GM23338 (cell line): ENCODE measurements at places on chromosomes 6 and 20. TPM values are rescaled to one million over a fixed set of nuclear protein-coding genes. Genes with fewer than 3 reads are reported as not detected.

KHDC1L gene
- total RNA-seq, result not detected in 2 replicates

CALHM4 gene
- not detected in 2 replicates for total RNA-seq

DNA sequence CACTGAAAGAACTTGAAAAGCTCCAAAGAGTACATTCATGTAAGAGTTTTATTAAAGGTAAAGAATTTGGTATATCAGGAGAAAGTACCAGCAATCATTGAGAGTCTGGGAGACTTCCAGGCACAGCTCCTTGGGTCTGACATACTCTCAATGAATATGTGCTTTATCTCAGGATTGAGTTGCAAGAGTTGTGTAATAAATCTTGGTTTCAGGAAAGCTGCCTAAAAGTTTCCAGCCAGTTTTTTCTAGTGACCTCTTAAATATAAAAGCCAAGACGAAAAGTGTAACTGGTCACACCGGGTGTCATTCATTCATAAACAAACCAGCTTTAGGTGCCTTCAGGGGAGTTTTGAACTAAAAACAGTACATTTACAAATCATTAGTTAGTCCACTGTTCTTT, 21.6 kb upstream of the GJA1 start:
- DNase-seq, result no peak

DTD1 gene
- 69.8 and 82.7 TPM in 2 replicates for total RNA-seq

CLPSL2 gene
- 3.1 TPM in 1 of 2 replicates, not detected in the other for total RNA-seq

RGS17 gene
- total RNA-seq, result 8.3 and 12.1 TPM in 2 replicates

- no peak for DNase-seq
These were observed 46.4 kb downstream of the TAF4 start for GRCh38 chr20:62019144-62019805.

C20orf204 gene
- 0.73 and 0.85 TPM in 2 replicates for total RNA-seq

CST1 gene
- 1.8 and 2.7 TPM in 2 replicates for total RNA-seq

GRCh38 chr6:111685526-111685925, 79.8 kb upstream of the TRAF3IP2 start:
- DNase-seq, result no peak

DNA sequence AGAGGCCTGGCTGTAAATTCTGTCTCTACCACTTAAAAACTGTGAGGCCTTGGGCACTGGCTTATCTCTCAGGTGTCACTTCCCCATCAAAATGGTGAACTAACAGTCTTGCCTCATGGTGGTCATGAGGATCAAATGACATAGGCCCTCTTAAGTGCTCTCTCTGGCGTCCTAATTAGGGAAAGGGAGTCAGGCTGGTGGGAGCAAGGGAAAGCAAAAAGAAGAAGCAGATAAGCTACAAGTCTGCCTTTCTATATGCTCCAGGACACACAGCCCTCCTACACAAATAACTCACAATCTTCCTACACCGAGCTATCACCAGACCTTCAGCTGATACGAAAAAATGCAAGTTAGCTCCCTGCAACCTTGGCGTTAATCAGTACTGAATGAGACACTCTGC, 19.5 kb upstream of the SLC22A16 start:
- DNase-seq, result no peak

- DNase-seq, result no peak
These were observed 422.6 kb downstream of the HTR1B start for GRCh38 chr6:77040568-77041195.

SAMD5 gene
- total RNA-seq, result 0.03 and 0.08 TPM in 2 replicates

DNA sequence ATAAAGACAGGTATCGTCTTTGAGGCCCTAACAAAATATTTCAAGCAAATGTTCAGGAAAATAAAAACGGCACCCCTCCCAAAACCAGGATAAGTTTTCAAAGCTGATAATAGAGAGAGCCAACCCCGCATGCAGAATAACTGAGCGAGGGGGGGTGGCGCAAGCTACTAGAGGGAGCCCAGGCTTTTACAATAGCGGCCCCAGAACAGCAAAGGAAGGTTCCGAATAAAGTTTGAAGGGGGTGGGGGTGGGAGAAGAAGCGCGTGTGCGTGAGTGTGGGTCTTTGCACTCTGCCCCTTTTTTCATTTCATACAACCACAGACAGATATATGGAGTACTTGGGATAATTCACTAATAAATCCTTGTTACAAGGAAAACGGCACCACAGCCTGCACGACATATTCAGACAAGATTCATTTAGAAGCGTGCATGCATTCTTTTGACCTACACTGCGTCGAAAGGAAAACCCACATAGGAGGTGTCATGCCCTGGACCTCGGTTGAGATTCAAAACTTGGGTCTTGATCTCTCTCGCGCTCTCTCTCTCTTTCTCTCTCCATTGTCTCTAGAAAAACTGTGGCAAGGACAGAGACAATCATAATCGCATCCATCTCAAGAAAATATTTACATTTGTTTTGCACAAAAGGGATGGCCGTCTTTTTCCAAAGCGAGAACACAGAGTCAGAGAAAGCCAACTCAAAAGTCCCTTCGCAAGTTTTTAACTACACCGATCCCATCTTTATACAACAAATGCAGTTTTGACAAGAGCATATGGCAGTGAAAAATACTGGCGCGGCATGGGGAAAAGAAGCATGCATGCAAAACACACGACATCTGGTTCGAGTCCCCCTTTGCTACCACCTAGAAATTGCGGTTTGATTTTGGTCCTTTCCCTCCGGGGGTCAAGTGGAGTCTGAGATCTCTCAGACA, 1.6 kb downstream of the OLIG3 start:
- DNase-seq, result no peak

- DNase-seq, result peak; percentile 91
These were observed 1729.5 kb downstream of the GRIK2 start for GRCh38 chr6:103122766-103123601.

GRCh38 chr20:1876975-1877608, 18.1 kb upstream of the SIRPA start:
- peak; percentile 37 for DNase-seq

GRCh38 chr20:37529968-37530600, 2.4 kb upstream of the BLCAP start:
- DNase-seq, result no peak

GRCh38 chr6:33958526-33959328, 154.9 kb upstream of the MLN start:
- peak; percentile 87 for DNase-seq

DNA sequence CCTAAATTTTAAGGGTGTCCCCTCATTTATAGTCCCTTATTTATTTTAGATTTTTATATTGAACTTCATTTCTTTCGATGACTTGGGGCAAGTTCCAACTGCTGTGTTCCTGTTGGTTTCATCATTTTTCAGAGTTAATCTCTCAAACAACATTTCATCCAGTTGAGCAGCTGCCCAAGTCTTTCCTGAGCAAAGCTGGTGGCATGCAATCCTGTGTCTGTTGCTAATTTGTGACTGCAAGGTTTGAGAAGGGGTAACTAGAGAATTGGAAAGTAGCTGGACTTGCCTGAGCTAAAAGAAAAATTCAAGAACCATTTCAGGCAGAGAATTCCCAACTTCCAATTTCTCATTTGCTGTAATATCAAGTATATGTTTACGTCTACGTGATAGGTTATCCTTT, 881.5 kb upstream of the SLC35B3 start:
- no peak for DNase-seq

- no peak for DNase-seq
These were observed 28.3 kb upstream of the RIPOR2 start for GRCh38 chr6:24963887-24964570.

NKAIN2 gene
- 1.1 TPM in 1 of 2 replicates, not detected in the other for total RNA-seq

- DNase-seq, result no peak
These were observed 140.4 kb upstream of the CITED2 start for GRCh38 chr6:139514819-139515218.

GRCh38 chr6:52539607-52540006, 37.3 kb downstream of the TRAM2 start:
- DNase-seq, result no peak

DNA sequence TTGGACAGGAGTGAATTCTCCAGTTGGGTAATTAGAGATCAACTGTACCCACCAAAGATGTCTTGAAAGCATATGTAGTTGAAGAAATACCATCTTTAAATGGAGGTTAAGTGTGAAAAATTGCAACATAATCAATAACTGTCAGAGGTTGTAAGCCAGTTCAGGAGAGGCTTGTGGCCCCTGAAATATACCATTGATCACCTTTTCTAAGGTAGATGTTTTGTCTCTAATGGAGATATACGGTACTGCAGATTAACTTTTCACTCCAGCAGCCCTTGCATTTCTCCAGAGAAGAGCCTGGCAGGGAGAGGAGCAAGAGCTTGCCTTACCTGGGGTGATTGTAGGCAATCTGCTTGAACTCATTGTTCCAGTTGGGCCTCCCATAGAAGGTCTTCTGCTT, 48.8 kb downstream of the NOX3 start:
- DNase-seq, result peak; percentile 33

- no peak for DNase-seq
These were observed 170.5 kb upstream of the TSHZ2 start for GRCh38 chr20:52801628-52802006.

DNA sequence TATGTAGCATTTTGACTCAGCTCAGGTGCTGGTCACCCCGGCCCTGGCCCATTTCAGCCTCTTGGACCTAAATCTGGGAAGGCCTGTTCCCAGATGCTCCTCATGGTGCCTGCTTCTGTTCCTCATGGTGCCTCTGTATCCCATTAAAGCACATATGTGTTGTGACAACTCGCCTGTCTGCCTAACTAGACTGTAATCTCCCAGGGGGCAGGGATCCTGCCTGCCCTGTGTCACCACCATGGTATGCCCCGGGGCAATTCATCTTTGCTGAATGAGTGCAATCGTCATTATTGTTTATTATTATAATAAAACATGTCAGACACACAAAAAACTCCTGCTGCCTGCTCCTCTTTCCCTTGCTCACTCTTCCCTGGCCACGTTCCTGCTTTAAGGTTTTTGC, 62.0 kb downstream of the ZFP64 start:
- DNase-seq, result no peak

PGC gene
- not detected in 2 replicates for total RNA-seq

- DNase-seq, result no peak
These were observed 2.1 kb downstream of the SOBP start for GRCh38 chr6:107491760-107492660.

DNA sequence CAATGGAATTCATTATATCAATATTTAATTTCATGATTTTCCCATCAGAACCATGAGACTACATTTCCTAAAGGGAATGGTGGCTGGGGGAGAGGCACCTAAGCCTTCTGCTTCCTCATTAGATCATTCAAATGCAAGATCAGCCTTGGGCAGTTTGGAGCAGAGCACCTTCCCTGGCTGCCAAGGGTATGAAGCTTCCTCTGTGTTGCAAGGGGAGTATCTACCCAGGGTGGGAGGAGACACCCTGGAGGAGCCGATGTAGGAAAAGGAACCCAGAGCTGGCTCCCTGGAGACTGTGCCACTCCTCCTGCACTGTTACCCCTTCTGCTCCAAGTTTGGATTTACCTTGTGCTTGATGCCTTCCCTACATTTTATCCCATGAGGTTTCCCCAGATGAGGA, 299.7 kb upstream of the PRDM1 start:
- DNase-seq, result no peak

CST3 gene
- 51.8 and 70.7 TPM in 2 replicates for total RNA-seq

DNA sequence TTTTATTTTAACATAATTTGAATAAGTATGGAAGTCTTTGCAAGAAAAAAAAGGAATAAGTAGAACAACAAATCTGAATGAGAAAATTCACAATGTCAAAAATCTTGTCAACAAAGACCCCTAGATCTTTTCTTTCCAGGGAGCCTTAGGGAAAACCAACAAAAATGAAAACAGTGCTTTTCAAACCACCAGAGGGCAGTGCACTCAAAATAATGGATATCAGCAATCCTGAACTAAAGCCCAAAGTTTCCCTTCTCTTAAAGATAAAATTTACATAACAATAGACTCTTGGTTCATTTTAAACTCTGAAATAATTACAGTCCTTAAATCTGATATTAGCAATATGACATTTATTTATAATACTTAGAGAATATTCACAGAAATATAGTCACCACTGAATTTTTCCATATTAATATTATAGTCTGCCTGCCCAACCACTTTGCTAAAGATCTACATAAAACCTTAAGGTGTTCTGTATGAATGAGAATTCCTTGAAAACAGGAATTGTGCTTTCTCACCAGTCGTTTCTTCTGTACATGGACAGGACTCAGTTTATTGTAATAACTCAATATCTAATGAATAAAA, 105.3 kb upstream of the BMP5 start:
- peak; percentile 85 for DNase-seq

GRCh38 chr6:8110117-8110721, 7.9 kb upstream of the EEF1E1 start:
- DNase-seq, result no peak

RNF39 gene
- 0.85 and 0.94 TPM in 2 replicates for total RNA-seq

TFAP2C gene
- 9.4 and 11.9 TPM in 2 replicates for total RNA-seq

E2F3 gene
- 33.5 and 37.2 TPM in 2 replicates for total RNA-seq

GRCh38 chr6:123668063-123668462, 31.3 kb upstream of the TRDN start:
- peak; percentile 52 for DNase-seq
